Right lobe of liver (tissue), 6 donors: ENCODE measurements at places on chromosomes 7 and 10. TPM values are rescaled to one million over a fixed set of nuclear protein-coding genes. Genes with fewer than 3 reads are reported as not detected.

TBC1D12 gene
- 4.7 TPM for total RNA-seq

HYAL4 gene
- total RNA-seq: not detected

TET1 gene
- total RNA-seq: 0.62 TPM

SUN3 gene
- not detected for total RNA-seq

RTKN2 gene
- 0.06 TPM for total RNA-seq

CYP2C8 gene
- 176 TPM for total RNA-seq

STEAP2 gene
- total RNA-seq: 2.6 TPM

DNA sequence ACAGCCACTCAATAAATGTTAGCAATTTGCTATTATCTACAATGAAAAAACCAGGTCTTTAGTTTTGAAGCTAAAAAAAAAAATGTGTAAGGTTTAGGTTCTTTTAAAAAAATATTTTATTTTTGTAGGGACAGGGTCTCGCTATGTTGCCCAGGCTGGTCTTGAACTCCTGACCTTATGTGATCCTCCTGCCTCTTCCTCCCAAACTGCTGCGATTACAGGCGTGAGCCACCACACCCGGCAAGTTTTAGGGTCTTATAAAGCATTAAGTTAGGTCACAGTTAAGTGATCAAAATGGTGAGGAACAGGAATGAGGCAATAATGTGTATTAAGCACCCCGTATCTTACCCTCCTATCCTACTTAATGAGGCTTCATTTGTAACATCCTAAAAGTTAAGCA, 774 bp downstream of the SEM1 start:
- DNase-seq: no peak

- no peak for DNase-seq
These were observed 82.2 kb downstream of the SORBS1 start for GRCh38 chr10:95478935-95479334.

DNA sequence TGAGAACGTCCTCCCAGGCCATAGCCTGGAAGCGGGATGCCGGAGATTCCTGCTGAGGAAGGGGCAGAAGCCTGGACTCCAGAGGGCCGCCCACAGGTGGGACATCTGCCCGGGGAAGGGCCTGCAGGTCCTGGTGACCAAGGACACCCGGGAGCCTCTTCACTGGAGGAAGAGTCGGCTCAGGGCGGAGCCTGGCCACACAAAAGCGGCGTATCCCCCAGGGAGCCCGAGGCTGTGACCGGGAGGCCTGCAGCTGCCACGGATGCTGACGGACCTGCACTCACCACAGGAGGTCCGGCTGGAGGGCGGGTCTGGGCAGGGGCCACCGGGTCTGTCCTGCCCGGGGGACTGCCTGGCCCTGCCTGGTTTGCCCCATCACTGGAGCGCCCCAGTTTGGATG, 15.5 kb upstream of the ADGRA1 start:
- DNase-seq: no peak

- DNase-seq: no peak
These were observed 118.9 kb downstream of the PLXDC2 start for GRCh38 chr10:19935176-19935575.

- DNase-seq: no peak
These were observed 241.5 kb upstream of the IGFBP3 start for GRCh38 chr7:46162609-46163008.

- DNase-seq: no peak
These were observed 63.1 kb upstream of the LRRTM3 start for GRCh38 chr10:66862687-66863258.

- no peak for DNase-seq
These were observed 85.8 kb upstream of the WDR11 start for GRCh38 chr10:120765226-120765803.

GRCh38 chr7:149621776-149622175, 124.2 kb upstream of the ZNF746 start:
- no peak for DNase-seq

DNA sequence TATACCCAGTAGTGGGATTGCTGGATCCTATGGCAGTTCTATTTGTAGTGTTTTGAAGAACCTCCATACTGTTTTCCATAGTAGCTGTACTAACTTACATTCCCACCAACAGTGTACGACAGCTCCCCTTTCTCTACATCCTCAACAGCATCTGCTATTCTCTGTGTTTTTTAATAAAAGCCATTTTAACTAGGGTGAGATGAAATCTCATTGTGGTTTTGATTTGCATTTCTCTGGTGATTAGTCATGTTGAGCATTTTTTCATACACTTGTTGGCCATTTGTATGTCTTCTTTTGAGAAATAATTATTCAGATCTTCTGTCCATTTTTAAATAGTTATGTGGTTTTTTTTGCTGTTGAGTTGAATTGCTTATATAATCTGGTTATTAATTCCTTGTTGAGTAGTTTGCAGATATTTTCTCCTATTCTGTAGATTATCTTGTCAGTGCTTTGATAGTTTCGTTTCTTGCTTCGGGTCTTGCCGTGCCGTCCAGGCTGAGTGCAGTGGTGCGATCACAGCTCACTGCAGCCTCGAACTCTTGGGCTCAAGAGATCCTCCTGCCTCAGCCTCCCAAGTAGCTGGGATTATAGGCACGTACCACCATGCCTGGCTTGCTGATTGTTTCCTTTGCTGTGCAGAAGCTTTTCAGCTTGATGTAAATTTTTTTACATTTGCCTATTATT, 12.0 kb downstream of the MTG1 start:
- DNase-seq: no peak

GRCh38 chr10:21327289-21327993, 198.0 kb downstream of the SKIDA1 start:
- no peak for DNase-seq

DNA sequence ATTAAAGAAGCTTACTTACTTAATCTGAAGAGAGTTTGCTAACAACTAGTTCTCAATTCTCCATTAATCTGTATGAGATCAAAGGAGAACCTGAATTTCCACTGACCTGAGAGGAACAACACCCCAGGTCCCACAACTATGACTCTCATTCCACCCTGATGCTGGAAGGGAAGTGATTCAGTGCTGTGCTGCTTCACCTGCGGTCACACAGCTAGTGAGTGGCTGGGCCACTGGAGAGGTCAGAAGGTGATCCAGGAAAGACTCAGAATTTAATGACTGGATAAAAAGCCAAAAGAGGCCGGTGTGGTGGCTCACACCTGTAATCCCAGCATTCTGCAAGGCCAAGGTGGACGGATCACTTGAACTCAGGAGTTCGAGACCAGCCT, 23.6 kb downstream of the SORBS1 start:
- DNase-seq: no peak

- no peak for DNase-seq
These were observed 14.8 kb downstream of the CYP26A1 start for GRCh38 chr10:93088466-93088865.

DNA sequence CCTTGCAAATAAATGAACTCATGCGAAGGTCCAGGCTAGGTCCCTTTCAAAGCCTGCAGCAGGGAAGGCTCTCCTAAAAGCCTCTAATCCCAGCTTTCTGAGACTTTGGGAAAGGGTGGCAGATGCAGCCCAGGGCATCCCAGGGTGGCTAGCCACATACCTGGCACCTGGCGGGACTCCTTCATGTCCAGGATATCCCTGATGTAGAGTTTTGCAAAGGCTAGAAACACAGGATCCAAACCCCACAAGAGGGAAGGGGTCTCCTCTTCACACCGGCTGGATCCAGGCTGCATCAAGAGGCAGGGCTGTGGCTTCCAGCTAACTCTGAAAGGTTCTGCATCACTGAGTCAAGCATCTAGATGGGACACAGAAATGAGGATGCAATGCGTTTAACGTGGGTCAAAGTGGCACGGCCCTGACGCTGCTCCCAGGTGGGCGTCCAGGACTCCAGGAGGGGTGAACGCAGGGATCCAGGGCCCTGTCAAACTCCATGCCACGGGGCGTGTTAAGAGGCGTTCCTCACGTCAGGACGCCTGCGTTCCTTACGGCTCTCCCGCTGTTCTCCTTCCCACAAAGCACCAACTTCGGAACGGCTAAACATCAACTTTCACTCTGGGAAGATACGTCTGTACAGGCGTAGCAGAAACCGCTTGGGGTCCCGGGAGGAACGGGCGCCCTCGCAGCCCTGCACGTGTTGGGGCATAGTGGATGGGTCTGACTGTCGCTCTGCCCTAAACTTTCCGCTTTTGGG, 507 bp downstream of the STN1 start:
- no peak for DNase-seq

DNA sequence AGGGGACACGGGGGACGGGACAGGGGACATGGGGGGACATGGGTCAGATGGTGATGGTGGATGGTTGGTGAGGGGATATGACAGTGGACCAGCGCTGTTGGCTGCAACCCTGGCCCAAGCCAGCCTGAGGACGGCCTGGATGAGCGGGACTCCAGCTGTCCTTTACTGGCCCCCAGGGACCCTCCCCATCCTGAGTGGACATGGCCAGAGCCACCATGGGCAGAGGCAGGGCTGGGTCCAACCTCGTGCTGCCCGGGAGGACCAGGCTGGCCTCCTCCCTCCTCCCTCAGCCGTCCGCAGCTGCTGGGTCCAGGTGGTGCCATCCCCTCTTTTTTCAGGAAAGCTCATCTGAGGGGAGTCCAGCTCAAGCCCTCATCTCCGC, 30.4 kb downstream of the GET4 start:
- DNase-seq: no peak

DNA sequence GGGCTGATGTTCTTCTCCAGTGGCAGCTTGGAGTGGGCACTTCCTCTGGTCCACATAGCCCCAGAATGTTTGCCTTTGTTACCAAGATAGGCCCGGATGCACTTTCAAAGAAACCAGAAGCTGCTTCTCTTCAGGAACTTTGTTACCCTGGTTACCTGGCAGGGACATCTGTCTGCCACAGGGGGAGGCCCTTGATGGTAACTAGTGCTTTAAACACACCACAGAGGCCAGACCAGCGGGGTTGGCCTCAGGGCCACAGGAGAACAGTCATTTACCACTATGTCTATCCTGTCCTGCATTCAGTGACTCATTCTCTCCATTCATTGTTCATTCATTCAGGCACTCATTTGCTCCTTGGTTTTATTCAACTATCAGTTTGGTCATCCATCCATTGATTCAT, 11.9 kb upstream of the PLEKHA1 start:
- no peak for DNase-seq

GRCh38 chr7:81013083-81013817, 94.4 kb upstream of the SEMA3C start:
- DNase-seq: no peak

DNA sequence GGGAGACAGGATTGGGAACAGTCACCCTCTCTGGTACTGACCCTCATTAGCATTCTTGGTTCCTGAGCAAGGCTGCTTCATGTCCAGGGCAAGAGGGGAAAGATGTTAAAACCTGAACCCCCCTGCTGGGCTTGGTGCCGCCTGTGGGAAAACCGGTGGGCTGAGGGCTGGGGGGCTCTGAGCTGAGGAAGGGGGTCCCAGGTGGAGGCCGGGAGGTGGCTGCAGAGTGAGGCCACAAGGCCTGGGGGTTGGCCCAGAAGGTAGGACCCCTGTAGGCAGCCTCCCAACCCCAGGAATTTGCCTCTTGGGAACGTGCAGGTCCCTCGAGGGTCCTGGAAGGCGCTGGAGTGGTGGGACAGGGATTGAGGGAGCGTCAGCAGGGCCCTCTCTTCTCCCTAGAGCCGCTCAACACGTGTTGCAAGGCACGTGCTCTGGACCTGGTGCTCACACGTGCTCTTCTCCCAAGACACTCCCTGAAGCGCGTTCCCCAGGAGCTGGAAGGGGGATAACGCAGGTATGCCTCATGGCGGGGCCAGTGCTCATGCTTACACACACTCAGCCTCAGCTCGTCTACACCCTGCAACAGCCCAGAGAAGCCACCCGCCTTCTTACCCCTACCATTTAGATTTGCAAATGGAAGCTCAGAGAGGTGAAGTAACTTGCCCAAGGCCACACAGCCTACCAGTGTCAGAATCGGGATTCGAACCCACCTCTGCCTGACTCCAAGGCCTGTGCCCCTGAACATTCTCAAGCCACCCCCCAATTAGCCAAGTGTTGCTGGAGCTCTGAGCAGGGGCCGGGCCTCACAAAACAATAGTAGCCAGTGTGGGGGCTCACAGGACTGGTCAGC, 64.4 kb downstream of the LHPP start:
- no peak for DNase-seq

GRCh38 chr7:44772440-44772839, 23.8 kb downstream of the ZMIZ2 start:
- no peak for DNase-seq

DNA sequence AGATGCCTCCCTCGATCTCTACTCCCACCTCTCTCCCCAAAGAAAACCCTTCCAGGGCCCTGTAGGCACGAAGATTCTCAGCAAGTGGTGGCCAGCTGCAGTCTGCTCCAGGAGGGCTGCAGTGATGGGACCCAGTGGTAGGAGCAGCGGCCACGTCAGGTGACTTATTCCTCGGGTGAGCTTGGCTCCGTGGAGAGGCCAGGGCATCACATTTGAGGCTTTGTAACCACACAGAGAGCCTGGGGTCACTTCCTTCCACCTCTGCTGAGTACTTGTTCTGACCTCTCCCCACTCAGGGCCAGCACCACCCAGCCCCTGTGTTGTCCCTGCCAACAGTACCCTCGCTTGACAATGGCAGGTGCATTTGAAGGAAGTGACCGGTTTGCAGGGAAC, 17.9 kb upstream of the EN2 start:
- DNase-seq: no peak

- DNase-seq: no peak
These were observed 78.6 kb downstream of the CHCHD3 start for GRCh38 chr7:133003052-133003910.

DNA sequence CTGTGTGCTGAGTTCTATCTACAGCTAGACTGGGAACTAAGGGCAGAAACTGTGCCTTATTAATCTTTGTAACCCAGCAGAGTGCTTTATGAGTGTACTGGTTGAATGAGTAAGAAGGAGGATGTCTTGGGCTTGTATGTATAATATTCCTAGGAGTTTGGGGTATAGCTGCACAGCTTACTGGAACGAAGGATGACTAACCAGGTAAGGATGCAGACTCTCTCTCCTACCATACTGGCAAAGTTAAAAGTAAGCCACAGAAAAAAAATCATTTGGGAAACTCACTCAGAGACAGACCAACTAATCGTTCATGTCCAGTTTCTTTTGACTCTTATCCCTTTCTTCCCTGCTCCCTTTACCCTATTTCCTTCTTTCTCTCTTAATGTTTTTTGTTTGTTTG, 1.4 kb upstream of the DHTKD1 start:
- no peak for DNase-seq

DNA sequence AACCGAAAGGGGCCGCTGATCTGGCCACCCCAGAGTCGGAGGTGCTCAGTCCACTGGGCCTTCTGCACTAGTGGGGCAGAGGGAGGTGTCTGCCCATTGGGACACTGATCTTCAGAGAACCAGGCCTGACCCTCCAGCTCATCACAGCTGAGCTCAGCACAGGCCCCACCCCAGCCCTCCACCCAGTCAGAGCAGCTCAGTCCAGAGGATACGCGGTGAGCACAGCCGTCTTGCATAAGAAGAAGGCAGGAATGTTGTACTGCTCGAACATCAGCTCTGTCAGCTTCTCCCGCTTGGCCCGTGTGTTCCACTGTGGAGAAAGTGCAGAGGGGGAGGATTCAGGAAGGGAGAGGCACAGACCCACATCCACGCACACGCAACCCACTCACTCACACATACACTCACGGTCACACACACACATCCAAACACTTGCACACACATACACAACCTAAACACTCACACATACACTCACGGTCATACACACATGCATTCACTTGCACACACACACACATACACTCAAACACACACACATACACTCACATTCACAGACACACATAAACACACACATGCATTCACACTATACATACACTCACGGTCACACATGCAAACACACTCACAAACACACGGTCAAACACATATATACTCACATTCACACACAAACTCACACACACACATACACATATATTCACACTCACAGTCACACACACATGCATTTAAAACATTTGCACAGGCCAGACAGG, 6.3 kb downstream of the ACTL6B start:
- no peak for DNase-seq
